ENCODE measurements at places on chromosomes 4 and X.

DNA sequence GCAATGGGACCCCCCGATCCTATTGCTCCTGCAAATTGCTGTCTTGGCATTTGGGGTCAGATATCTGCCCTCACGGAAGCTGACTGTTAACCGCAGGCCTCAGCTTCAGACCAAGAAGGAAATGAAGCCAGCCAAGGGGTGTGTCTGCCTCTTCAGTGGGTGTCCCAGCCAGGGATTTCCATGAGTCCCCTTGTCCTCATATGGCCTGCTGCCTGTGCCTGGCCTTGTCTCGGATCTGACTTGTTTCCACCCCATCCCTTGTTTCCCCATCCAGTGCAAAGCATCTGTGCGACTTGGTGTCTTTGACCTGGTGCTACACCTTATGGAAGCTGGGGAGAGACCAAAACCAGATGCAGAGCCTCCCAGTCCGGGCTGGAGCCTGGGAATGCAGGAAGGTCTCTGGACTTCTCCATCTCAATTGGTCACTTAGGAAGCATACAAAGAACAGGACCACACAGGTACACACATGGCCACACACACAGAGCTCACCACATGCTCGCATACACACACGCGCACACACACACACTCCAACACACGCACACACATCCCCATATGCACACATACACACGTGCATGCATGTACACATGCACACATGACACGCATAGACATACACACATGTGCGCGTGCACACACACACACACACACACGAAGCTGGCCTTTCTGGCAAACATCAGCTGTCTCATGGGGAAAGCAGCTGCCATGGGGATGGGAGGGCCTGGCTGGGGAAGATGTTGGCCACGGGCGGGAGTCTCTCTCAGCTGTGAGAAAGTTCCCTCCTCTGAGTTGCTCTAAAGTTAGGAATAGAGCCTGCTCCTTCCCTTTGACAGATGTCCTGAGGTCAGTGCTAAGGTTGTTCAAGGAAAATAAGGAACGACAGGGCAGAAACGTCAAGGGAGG lies 65.5 kb downstream of the CRMP1 start:
- DNase-seq: no peak

GRCh38 chr4:2446656-2447564 lies 22.0 kb upstream of the RNF4 start:
- no peak for DNase-seq

- no peak for DNase-seq
Observed at GRCh38 chrX:468979-469378, 82.3 kb upstream of the PPP2R3B start.

DNA sequence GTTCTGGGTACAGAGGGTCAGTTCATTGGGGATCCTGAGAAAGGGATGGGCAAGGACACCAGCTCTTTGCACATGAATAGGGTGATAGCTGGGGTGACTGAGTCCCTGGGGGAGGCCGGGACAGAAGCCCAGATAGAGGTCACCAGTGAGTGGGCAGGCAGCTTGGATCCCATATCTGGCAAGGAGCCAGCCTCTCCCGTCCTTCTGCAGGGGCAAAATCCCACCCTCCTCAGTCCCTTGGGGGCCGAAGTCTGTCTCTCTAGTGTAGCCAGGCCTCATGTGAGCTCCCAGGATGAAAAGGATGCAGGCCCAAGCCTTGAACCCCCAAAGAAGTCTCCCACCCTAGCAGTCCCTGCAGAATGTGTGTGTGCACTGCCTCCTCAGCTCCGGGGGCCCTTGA lies 16.9 kb upstream of the GAGE10 start:
- no peak for DNase-seq

- DNase-seq: no peak
Observed at GRCh38 chr4:18578307-18578706, 556.8 kb upstream of the LCORL start.

- no peak for DNase-seq
Observed at GRCh38 chrX:46404774-46405173, 140.4 kb downstream of the ZNF674 start.

DNA sequence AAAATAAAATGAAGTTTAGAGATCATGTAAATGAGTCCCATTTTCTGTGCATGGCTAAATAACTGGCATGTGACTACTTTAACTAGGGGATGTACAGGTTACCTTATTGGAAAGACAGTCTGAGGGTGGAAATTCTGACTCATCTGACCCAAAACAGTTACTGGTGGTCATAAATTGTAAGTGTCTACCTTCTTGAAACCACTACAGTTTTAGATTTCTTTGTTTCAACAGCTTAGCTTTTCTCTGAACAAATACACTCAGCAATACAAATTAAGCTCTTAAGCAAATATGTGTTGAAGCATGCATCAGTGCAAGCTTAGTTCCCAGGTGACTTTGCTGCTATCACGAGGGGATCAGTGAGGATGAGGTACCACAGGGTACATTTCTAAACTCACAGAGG lies 60.7 kb upstream of the PGM2 start:
- no peak for DNase-seq

- no peak for DNase-seq
Observed at GRCh38 chr4:165726831-165727230, 146.2 kb upstream of the TLL1 start.

- DNase-seq: no peak
Observed at GRCh38 chr4:2304321-2304876, 42.5 kb upstream of the MXD4 start.

DNA sequence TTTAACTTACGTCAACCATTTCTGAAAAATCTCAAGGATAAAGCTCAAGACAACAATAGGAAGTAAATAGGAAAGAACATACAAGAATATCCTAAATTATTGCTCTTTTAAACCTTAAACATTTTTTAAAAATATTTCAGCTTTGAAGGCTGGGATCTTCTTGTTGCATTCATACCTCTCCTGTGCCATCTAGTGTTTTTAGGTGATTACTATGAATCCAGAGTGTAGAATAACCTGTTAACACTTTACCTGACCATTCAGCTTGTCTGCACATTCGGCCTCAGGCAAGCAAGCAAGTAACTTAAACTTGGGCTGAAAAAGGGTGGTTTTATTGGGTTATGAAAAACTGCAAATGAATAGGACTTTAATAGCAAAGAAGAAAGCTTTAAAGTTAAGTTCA lies 507.8 kb upstream of the INTU start:
- no peak for DNase-seq

DNA sequence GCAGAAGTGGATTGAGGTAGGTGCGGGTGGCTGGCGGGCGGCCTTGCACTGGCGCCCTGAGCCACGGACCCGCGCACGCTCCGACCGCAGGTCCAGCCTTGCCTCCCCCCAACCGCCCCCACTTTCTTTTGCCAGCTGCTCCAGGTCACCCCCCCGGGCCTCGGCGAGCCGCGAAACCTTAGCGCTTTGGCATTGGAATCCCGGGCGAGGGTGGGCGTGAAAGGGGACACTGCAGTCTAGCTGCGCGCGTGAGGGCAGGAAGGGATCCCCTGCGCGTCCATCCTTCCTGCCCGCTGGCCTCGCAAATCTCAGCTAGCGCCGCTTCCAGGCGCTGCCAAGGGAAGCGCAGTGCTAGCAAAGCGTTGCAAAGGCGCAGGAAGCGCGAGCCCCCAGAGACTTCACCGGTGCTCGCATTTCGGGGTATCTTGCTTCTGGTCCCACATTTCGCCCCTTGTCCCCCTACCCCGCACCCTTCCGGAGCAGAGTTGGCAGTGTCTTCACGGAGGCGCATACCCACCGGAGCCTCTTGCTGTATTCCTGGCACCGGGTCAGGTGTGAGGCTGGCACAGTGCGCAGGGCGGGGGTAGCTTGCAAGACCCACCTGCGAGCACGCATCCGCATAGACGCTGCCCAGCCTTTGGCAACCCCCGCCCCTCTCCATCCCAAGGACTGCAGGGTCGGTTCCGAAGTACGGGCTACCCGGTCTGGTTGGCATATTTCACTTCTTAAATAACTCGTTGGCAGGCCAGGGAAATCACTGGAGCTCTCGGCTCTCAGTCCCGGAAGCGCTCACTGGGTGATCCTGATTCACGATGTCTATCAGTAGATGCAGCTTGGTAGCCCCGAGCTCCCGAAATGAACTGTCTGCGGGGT lies 104.4 kb downstream of the UCHL1 start:
- no peak for DNase-seq

DNA sequence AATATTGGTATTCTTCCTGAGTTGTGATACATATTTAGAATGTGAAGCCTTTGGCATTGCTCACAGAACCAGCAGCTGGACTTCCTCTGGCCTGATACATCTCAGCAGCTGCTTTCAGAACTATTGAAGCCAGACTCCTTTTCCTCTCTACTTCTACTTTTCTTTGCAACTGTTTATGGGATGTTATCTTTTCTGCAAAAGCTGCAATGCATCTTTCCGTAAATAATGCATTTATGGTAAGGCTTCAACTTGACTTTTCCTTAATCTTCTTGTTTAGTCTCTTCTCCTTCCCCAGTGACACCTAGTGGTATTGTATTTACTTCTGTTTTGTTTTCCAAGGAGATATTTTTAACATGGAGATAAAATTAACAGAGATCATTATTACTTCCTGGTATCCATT lies 1548.7 kb downstream of the PCDH7 start:
- no peak for DNase-seq

GRCh38 chrX:32392655-32393054 lies 818.7 kb downstream of the DMD start:
- no peak for DNase-seq

DNA sequence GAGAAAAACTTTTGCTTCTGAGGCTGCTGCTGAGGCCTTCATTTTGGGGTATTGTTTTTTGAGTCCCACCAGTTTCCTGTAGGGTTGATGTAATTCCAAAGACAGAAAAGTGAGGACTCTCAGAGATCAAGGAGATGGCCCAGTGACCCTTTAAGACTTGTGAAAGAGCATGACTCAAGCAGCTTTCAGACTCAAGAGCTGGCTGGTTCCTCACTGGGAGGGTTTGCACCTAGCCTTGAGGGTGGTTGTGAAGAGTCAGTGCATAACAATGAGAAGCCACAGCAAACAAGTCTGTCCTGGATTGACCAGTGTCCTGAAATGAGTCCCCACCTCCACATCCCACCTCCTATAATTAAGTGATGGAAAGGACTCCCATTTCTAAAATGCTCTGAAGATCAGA lies 89.2 kb downstream of the NHS start:
- DNase-seq: peak; percentile 42

DNA sequence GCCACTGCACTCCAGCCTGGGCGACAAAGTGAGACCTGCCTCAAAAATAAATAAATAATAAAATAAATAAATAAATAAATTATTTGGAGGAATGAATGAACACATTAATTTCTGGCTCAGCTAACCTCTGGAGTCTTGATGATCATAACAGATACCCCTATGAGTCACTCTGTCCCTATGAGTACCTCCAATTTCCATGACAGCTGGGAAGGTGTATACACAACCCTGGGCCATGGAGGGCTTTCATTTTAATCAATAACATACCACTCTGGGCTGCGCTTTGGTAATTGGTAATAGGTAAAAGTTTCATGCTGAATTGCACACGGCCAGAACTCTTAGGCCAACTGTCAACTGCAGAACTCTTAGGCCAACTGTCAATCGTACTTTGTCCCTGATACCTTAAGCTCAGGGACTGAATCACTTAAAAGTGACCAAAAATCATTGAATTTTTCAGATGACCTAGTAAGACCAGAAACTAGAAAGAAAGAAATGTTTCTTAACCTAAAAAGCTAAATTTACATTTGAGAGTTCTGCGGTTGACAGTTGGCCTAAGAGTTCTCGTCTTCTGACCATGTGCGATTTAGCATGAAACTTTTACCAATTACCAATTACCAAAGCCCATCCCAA lies 112.4 kb downstream of the ATP11C start:
- no peak for DNase-seq

DNA sequence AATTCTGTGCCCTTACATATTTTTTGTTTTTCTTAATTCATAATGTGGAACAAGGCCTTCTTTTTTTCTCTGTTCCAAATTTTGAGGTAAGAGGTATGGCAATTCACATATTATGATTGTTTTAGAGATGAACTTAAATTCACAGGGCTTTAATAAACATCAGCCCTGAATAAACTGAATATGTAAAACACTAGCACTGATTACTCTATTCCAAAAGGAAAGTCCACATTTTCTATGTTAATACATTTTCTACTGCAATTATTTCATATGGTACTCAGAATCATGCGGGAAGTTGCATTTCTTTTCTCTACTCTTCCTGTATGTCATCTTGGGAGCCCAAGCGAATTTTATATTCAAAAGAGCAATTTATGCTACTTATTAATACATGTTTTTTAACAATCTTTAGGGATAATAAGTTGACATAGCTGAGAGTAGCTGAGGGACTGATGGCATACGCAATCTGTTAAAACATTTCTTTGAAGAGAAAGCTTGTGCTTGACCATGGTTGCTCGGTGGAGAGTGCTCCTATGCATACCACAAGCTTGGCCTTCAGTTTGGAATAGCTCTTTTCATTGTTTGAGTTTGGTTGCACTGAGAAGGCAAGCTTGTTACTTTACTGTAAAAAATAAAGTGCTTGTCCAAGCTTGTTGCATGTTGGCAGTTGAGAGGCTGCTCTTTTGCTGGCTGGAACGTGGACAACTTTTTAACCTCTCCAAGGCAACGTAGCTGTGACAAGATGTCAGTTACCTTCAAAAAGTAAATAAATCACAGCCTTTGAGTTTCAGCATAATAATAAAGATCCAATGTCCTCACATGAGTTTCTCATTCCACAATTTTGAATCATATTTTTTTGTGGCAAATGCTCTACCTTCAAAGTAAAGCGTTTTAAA lies 196.3 kb upstream of the SPRY1 start:
- DNase-seq: no peak

DNA sequence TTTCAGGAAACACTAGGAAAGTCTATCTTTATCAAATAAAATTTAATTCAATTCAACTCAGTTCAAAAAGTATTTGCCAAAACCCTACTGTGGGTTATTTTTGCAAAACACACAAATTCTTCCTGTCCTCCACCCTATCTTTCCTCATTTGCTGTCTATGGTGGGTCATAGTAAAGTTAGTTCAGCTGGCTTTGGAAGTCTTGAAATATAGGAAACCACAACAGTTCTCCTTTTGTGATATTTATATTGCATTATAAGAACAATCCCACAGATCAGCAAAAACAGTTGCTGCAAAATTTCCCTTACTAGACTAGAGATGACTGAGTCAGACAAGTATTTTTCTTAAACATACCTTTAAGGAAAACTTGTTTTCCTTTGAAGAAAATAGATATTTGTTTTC lies 22.2 kb downstream of the CYBB start:
- no peak for DNase-seq

GRCh38 chr4:93203708-93204107 lies 624.8 kb upstream of the ATOH1 start:
- no peak for DNase-seq

GRCh38 chr4:75344915-75345314 lies 169.3 kb downstream of the RCHY1 start:
- no peak for DNase-seq

- DNase-seq: no peak
Observed at GRCh38 chrX:77510007-77510406, 62.8 kb downstream of the FGF16 start.

- DNase-seq: no peak
Observed at GRCh38 chr4:24195991-24196736, 306.3 kb upstream of the PPARGC1A start.

- DNase-seq: no peak
Observed at GRCh38 chr4:107060388-107060787, 24.3 kb upstream of the DKK2 start.

All from epithelial cell of proximal tubule (primary cell).